ENCODE measurements at places on chromosomes 13 and 19.

DNA sequence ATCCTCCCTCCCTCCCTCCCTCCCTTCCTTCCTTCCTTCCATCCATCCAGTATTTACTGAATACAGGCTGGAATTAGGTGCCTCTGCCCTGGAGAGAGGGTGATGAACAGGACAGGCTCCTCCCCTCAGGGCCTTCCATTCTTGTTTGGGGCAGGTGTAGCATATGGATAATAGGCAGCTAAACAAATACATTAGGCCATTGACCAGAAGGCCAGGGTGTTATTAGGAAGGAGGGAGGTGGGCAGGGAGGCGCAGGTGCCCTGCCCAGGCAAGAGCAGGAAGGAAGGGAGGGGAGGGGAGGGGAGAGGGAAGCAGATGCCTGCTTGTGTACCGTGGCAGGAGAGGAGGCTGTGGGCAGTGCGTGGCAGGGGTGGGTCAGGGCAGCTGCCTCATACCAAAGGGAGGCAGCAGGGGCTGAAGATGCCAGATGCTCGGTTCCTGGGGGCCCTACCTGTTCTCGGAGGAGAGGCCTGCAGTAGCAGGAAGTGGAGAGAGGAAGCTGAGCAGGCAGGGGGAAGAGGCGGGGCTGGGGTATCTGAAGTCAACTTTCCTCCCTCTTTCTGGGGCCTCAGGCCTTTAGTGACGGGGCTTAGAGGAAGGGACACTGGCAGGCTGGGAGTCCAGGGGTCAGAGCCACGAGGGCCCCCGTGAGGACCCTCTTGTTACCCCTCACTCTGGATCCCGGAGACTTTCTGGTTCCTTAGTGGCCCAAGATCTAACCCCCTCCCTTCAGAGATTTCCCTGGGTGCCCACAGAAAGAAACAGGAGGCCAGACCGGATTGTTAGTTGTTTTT lies at the start of gene RINL:
RINL (minus strand) TSS at position 495 of the 794 bp plus-strand sequence. CDS start 1,533 bp downstream, outside the sequence.
- no peak for DNase-seq

DNA sequence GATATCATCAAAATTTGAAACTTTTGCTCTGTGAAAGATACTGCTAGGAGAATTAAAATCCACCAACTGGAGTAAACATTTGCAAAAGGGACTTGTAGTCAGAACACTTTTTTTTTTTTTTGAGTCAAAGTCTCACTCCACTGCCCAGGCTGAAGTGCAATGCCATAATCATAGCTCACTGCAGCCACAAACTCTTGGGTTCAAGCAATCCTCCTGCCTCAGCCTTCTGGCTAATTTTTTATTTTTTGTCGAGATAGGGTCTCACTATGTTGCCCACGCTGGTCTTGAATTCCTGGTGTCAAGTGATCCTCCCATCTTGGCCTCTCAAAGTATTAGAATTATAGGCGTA lies 9.7 kb downstream of the ELAVL1 start:
- DNase-seq, result no peak

GRCh38 chr13:23455401-23456185 lies 22.1 kb upstream of the SACS start:
- DNase-seq, result no peak

GRCh38 chr13:44601586-44601985 lies 25.5 kb upstream of the TSC22D1 start:
- no peak for DNase-seq

- no peak for DNase-seq
These were observed 453.0 kb downstream of the SLITRK5 start for GRCh38 chr13:88124142-88124541.

GRCh38 chr13:21020176-21020575 lies 41.2 kb downstream of the LATS2 start:
- no peak for DNase-seq

DNA sequence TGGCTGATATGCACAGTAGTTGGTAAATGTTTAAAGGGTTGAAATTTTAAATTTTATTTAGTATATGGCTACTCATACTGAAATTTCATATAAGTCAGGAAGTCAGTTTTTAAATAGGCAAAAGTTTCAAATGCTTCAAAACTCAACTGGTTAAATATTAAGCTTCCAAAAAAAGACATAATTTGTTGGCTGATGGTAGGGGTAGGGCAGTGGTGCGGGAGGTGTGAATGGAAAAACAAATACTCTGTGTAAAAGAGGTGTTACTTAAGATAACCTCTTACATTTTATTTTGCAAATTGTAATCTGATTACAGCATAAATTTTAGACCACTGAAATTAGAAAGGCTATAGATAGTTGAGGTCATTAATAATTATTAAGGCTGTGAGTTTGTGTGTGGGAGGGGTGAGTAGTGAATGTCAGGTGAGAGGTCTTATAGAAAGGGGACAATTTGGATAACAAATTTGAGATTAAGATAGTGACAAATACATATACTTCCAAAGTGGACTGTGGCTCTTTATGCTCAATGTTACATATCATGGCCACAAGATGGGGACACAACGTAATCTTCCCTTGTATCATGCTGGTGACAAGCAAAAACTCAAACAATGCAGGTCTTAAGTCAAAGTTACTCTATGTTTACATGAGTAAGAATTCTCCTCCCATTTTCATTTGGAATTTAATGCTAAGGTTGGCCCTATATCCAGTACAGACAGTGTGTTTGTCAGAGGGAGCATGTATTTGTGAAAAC lies 36.6 kb upstream of the OXGR1 start:
- no peak for DNase-seq
